Dermis lymphatic vessel endothelial cell (primary cell): ENCODE measurements at places on chromosomes 7 and 10. TPM values are rescaled to one million over a fixed set of nuclear protein-coding genes. Genes with fewer than 3 reads are reported as not detected.

HSPB1 gene
- 49.3 and 107 TPM in 2 replicates for total RNA-seq

PTER gene
- total RNA-seq, result 7.7 and 12.2 TPM in 2 replicates

FAM200A gene
- 4.3 and 6.2 TPM in 2 replicates for total RNA-seq

MKI67 gene
- 3.4 and 3.6 TPM in 2 replicates for total RNA-seq

SPAM1 gene
- not detected in 2 replicates for total RNA-seq

PVRIG gene
- total RNA-seq, result 2.6 TPM in 1 of 2 replicates, not detected in the other
